ENCODE measurements at places on chromosomes 13 and 19.

DNA sequence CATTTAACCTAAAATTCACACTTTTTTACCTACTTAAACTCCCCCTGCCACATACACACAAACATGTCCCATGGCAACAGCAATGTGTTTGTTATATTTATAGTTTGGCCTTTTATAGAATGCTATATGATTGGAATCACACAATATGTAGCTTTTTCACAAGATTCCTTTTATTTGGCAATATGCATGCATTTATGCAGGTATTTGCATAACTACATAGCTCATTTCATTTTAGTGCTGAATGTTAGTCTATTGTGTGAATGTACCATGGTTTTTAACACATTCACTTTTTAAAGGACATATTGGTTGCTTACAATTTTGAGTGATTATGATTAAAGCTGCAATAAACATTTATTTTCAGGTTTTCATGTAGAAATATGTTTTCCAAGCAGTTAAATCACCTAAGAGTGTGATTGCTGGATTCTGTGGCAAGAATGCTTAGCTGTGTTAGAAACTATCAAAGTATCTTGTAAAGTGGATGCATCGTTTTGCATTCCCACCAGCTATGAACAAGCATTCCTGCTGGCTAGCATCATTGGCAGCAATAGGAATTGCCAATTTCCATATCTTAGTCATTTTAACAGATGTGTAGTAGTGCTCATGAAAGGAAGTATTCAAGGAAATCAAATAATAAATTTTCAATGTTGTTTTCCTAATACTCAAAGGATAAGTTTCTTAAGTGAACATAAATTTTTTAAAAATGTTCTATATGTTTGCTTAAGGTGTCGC lies 557.0 kb downstream of the SLITRK1 start:
- DNase-seq = no peak

DNA sequence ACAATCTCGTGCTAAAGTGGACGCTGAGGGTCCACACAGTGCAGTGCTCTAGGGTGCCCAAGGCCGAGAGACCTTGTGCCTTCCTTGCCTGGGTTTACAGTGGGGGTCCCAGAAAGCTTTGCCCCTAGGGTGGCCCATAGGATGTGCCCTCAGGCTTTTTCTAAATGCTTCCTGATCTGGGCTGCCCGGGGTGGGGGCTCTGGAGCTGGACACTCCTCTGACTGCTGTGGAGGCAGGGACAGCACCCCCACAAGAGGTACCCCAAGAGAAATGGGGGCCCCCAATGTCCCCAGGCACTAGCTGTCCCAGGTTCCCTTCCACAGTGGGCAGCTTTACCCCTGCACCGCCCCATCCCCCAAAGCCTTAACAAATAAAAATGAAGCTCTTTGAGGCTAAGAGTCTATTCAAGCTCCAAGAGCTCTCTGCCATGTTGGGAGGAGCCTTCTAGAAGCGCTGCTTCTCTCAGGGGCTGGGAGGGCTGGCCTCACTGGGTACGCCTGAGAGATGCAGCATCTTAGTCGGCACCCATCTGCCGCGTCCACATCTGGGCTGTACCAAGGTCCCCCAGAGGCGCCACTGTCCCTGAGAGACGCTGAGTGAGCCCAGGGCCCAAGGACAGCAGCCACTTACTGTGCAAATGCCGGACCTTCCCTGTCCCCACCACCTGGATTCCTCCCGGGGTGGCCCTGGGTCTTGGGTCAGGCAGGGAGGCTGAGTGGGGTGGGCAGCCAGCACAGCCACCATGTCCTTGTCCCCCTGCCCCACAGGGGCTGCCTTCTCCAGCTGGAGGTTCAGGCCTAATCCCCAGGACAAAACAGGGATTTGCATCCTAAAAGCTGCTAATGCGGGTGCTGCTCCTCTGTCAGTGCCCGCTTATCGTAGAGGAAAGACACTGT lies 27.4 kb downstream of the CEBPA start:
- DNase-seq = no peak

DNA sequence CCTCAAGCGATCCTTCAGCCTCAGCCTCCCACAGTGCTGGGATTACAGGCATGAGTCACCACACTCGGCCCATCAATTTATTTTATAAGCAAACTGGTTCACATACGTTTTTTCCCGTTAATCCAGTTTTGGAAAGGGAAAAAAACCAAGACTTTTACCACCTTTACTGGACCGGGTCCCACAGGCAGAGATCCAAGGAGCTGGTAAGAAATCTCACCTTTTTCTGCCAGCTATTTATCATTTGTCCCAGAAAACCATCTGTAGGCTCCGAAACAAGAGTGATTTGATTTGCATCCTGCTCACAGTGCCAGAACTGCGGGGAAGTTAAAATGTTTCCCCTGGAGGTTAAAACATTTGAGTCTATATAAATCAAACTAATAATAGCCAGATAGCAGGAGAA lies 6.3 kb upstream of the FUT2 start:
- DNase-seq = no peak

GRCh38 chr13:113474179-113474578 lies 16.3 kb downstream of the DCUN1D2 start:
- no peak for DNase-seq

DNA sequence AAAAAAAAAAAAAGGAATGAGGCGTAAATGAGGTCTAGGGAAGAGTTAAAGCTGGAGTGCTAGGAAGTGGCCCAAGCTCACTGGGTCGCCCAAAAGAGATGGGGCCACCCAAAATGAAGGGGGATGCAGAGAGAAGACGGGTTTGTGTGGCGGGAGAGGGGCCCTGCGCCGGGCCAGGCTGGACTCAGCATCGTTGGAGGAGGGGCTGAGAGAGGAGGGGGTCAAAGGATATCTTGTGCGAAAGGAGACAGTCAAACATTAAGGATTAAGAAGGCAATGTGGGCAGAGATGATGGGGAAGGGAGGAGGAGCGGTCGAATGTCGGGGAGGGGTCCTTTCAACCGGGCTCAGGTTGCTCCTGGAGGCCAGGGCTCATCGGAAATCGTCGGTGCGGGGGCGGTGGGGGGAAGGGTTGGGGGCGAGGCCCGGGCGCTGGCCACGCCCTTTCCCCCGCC lies 825 bp upstream of the CARM1 start:
- DNase-seq = no peak

DNA sequence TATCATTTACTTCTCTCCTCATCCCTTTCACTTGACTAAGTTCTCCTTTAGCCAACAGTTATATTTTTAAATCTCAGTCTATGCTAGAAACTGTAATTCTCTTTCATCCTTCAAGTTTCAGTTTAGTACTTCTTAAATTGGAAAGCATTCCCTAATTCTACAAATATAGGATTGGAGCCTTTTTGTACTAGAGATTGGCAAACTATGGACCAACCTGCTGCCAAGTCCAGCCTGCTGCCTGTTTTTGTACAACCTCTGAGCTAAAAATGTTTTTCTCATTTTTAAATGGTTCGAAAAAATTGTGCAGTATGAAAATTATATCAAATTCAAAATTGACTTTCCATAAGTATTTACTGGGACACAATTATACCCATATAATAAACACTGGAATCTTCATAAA lies 1381.5 kb upstream of the SPRY2 start:
- no peak for DNase-seq

DNA sequence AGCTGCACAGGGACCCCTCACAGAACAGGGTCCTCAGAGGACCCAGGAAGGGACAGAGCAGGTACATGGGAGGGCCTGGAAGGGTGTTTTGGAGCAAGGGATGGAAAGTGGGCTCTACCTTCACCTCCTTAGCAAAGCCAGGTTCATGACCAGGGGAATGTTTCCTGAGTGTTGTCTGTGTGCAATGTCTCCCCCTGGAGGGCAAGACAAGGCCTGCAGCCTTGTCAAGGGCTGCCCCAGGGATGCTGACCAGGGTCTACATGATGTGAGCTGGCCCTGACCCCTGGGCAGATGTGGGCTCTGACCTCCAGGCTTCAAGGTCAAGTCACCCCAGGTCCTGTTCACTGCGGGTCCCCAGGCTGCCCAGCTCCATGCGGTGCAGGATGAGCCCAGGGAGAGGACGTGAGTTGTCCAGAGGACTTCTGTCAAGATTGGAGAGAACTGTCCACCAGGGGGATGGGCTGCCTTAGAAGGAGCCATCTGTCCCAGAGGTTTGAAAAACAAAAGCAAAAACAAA lies 1.0 kb upstream of the CEACAM1 start:
- DNase-seq = peak; percentile 70

- no peak for DNase-seq
These were observed 30.7 kb downstream of the PDE4A start for GRCh38 chr19:10450853-10451609.

GRCh38 chr13:23945612-23946011 lies 48.3 kb upstream of the C1QTNF9B start:
- no peak for DNase-seq

- peak; percentile 4 for DNase-seq
These were observed 1.8 kb upstream of the FBN3 start for GRCh38 chr19:8150998-8151766.

DNA sequence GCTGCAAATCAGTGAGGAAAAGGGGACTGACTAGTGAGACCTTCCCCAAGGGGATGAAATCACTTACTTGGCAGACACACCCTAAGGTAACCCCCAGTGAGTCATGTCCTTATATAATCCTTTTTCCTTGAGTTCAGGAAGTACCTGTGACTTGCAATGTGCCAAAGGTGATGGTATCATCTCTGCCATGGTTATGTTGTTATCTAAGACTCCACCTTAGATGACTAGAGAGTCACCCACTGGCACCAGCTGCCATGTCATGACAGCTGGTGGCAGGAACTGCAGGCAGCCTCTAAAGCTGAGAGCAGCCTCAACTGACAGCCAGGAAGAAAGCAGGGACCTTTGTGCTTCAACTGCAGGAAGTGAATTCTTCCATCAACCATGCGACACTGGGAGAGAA lies 12.5 kb downstream of the PBX4 start:
- DNase-seq = no peak

DNA sequence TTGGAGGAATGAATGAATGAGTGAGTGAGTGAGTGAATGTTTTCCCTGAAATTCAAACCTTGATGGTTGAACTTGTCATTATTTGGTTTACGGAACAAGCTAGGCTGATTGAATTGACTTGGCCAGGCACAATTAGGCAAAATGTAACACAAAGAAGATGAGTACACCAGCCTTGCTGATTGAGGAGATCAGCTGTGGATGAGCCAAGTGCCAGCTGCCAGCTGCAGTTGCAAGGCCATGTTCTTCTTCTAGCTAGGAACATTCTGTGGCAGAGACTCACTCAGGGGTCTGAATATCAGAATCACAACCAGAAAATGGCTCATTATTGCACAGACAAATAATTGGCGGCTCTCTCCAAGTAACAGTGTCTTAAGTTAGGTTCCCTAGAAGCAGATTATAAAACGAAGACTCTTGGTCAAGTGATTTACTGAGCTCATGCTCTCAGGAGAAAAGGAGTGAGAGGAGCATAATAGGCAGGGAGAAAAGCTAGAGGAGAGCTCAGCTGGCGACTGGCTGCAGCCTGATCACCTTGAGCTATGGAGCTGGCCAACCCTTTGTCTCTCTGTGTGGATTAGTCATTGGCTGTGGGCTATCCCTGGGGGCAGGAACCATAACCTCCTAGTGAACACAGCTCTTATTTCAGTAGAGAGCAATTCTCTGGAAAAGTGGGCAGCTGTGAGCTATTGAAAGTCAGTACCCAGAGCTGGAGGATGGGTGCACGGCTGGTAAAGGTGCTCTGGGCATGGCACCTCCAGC lies 225.3 kb upstream of the SERP2 start:
- no peak for DNase-seq

DNA sequence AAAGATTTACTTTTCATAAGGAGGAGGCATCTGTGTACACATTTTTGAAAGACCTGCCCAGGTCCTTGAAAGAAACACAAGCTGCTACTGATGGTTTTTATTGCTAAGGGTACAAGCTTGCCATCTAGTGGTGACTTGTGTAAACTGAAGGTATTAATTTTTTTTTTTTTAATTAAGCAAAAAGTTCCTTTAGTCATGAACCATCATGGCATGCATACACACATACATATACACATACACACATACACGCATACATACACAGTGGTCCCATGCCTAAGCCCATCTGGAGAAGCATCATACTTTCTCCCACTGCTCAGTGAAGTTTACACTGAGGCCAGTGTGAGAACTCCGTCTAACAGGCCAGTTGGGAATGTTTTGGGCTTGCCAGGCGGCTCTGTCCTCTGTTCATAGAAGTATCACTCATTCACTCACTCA lies 312.5 kb downstream of the DCLK1 start:
- peak; percentile 12 for DNase-seq

DNA sequence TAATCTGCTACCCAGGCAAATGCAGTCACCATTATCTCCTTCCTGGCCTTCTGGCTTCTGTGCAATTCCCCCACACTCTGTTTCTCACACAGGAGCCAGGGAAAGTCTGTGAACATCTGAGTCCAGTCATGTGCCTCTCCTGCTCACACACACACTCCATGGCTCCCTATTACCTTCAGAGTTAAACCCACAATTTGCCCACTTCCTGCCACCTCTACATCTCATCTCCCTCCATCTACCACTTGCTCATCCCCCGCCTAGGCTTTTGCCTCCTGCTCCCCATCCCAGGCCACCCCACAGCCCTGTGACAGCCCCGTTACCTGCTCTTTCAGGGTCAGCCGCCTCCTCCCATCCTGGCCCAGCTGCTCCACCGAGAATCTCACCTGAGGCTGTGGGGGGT lies 13.5 kb downstream of the IL12RB1 start:
- DNase-seq = no peak

DNA sequence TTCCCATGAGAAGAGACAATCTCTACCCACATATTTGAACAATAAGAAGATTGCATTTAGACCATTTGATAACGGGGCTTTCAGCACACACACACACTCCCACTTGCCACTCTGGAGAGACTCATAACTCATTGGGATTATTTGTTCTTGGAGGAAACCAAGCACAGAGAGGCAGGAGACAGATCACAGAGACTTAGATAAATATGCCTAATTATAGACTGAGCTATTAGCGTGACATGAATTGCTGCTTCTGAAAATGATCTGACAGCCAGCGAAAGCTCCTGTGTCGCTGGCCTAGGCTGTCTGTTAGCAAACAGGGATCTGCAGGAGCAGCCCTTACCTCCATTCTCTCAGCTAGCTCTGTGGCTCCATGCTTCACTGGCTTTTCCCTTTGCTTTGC lies 111.4 kb downstream of the CCNA1 start:
- no peak for DNase-seq

DNA sequence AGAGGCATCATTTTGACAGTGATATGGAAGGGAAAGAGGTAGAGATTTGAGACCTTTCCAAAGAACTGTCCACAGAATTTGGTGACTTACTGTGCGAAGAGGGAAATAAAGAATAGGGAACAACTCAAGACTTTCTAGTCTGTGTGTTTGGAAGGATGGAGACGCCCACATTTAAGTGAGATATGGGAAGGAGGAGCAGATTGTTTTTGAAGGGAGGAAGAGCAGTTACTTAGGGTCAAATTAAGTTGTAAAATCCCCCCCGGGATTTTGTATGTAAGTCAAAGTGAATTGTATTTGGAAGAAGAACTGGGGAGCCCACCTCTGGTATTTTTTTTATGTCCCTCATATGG lies 1.2 kb downstream of the USPL1 start:
- DNase-seq = no peak

GRCh38 chr19:6032827-6033226 lies 54.9 kb upstream of the RANBP3 start:
- DNase-seq = no peak

DNA sequence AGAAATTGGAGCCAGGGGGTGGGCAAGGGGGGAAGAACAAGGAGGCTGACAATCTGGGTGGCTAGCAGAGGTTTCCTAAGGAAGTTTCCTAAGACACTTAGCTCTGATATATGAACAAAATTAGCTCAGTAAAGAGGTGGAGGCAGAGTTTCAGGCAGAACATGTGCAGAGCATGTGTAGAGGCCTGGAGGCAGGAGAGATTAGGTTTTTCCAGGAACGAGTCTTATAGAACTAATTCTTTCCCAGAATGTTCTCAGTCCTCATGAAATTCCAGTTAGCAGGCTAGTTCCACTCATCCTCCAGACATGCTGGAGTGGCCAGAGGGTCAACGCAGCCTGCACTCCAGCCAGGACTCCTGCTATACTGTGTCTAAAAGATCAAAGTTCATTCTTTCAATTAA lies 184.7 kb downstream of the LACC1 start:
- no peak for DNase-seq

All from GM19239 (cell line).